ENCODE measurements at places on chromosomes 6 and 20. TPM values are rescaled to one million over a fixed set of nuclear protein-coding genes. Genes with fewer than 3 reads are reported as not detected.

RFX6 gene
- total RNA-seq = not detected

IL22RA2 gene
- total RNA-seq = not detected

OR2J3 gene
- total RNA-seq = not detected

FARS2 gene
- 20.1 TPM for total RNA-seq

LY6G6C gene
- total RNA-seq = not detected

NR2E1 gene
- not detected for total RNA-seq

PCIF1 gene
- total RNA-seq = 17.2 TPM

PRL gene
- not detected for total RNA-seq

CCM2L gene
- total RNA-seq = not detected

C6orf15 gene
- 0.68 TPM for total RNA-seq

CRISP2 gene
- total RNA-seq = not detected

TRIM31 gene
- total RNA-seq = 0.04 TPM

TGM2 gene
- 41.2 TPM for total RNA-seq

LHFPL5 gene
- not detected for total RNA-seq

TRIM15 gene
- total RNA-seq = not detected

GSTA4 gene
- 15.0 TPM for total RNA-seq

GHRH gene
- not detected for total RNA-seq

MAFB gene
- 0.18 TPM for total RNA-seq

SLC35F1 gene
- total RNA-seq = not detected

MMP24 gene
- total RNA-seq = 0.03 TPM

TFAP2C gene
- 16.3 TPM for total RNA-seq

CHD6 gene
- total RNA-seq = 13.3 TPM

PPP1R3D gene
- 7.8 TPM for total RNA-seq

CAGE1 gene
- total RNA-seq = 0.07 TPM

C6orf58 gene
- total RNA-seq = 0.10 TPM

SLC17A2 gene
- total RNA-seq = not detected

STMN3 gene
- total RNA-seq = 2.0 TPM

SLC24A3 gene
- total RNA-seq = 0.25 TPM

KCNB1 gene
- not detected for total RNA-seq

OR5V1 gene
- total RNA-seq = not detected

EYA4 gene
- not detected for total RNA-seq

ETV7 gene
- total RNA-seq = 1.3 TPM

IL17F gene
- not detected for total RNA-seq

CRISP3 gene
- not detected for total RNA-seq

C4B gene
- total RNA-seq = 1.7 TPM

MCCD1 gene
- total RNA-seq = not detected

Measured in foreskin keratinocyte (primary cell).